ENCODE measurements at places on chromosomes 4 and X.

DNA sequence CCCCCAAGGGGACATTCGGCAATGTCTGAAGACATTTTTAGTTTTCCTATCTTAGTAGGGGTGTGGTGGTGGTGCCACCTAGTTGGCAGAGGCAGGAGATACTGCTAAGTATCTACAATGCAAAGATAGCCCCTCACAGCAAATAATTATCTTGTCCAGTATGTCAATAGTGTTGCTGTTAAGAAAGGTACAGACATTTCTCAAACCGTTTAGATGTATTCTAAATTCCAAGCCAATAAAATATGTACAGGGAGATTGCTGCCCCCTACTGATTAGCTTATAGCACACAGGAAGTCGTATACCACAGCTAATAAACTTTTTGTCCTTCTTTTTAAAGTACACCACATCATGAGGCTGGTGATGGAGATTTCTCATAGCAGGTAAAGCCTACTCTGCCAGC lies 260.5 kb downstream of the TMA16 start:
- no peak for DNase-seq

DNA sequence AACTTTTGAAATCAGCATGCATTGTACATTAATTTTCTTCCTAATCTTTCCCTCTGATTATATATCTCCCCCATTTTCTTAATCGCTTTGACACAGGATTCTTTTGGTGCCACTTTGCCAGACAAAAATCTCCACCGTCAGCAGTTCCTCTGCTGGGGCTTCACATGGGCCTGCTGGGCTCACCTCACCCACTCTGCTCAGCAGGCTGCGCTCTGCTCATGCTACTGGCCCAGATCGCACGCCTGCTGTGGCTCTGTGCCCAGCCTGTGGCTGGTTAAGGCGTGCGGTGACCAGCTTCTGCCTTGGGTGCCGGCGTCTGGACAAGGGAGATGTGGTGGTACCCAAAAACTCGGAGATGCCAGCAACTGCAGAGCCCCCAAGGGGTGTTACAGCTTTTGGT lies 31.1 kb downstream of the UCHL1 start:
- DNase-seq: no peak

- DNase-seq: no peak
Measured at GRCh38 chr4:158238575-158238974, 28.3 kb downstream of the TMEM144 start.

- no peak for DNase-seq
Measured at GRCh38 chr4:85573270-85573669, 98.3 kb downstream of the ARHGAP24 start.

- DNase-seq: no peak
Measured at GRCh38 chrX:95346856-95347255, 1337.8 kb upstream of the DIAPH2 start.

DNA sequence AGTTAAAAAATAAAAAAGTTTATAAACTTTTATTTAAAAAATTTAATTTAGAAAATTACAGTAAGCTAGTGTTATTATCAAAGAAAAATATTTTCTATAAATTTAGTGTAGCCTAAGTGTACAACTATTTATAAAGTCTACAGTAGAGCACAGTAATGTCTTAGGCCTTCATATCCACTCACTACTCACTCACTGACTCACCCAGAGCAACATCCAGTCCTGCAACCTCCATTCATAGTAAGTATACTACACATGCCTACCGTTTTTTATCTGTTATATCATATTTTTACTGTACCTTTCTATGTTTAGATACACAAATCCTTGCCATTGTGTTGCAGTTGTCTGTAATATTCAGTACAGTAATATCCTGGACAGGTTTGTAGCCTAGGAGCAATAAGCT lies 129.0 kb upstream of the FAM47B start:
- DNase-seq: no peak

GRCh38 chrX:54358424-54359211 lies 772 bp upstream of the WNK3 start:
- DNase-seq: peak; percentile 77

- no peak for DNase-seq
Measured at GRCh38 chr4:108360754-108361445, 192.2 kb upstream of the LEF1 start.

GRCh38 chr4:185870366-185870765 lies 58.4 kb upstream of the SORBS2 start:
- no peak for DNase-seq

GRCh38 chr4:54090804-54091623 lies 8.9 kb upstream of the GSX2 start:
- DNase-seq: no peak

GRCh38 chr4:16082041-16082425 lies 1.8 kb downstream of the PROM1 start:
- no peak for DNase-seq

DNA sequence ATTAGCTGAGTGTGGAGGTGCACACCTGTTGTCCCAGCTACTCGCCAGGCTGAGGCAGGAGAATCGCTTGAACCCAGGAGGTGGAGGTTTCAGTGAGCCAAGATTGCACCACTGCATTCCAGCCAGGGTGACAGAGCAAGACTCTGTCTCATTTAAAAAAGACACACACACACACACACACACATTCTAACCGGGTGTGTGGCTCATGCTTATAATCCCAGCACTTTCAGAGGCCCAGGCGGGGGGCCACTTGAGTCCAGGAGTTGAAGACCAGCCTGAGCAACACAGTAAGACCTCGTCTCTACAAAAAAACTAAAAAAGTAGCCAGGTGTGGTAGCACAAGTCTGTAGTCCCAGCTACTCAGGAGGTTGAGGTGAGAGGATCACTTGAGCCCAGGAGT lies 152.3 kb downstream of the LRBA start:
- no peak for DNase-seq

- DNase-seq: no peak
Measured at GRCh38 chr4:112563431-112564200, 47.6 kb upstream of the NEUROG2 start.

GRCh38 chrX:149467920-149468319 lies 37.2 kb downstream of the IDS start:
- no peak for DNase-seq

DNA sequence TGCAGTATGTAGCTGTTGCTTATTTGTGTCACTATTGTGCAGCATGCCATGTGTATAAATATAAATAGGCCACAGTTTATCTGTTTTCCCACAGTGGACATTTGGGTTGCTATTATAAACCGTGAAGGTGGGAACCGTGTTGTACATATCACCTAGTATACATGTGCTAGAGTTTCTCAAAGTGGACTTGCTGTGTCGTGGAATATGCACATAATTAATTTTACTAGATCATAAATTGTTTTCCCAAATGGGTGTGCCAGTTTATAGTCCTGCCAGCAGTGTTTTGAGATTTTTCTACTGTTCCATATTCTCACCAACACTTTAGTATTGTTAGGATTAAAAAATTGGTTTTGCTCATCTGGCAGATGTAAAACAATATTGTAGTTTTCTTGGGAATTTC lies 38.5 kb downstream of the PRIMPOL start:
- DNase-seq: no peak

DNA sequence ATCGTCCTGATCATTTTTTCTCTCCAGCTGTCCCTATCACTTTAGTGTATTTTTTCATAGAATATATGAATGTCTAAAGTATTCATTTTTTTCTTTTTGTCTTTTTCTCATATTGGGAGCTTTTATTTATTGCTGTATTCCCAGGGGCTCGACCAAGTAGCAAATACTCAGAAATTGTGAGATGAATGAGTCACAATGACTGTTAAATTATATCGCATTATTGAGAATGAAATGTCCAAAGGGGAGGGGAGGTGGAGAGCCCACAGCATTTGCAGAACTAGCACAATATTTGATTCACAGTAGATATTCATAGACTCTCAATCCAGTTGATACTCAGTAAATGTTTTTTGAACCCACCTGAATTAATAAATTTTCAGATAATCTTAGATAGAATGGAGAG lies 543.6 kb upstream of the FAM241A start:
- DNase-seq: no peak

DNA sequence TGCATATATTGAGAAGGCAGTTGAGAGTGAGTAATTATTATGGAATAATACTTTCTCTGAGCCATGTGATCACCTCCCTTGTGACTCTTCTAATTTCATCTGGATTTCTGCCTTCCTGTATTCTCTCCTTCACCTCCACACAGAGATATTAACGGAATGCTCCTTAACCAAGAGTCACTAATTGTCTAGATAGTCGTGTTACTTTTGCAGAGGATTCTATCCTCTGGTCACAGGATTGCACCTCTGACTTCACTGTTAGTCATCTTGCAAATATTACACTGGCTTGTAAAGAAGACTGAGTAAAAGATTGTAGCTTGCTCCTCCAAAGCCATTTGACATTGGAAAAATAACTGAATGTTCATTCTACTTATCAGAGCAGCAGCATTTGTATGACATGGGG lies 160.9 kb downstream of the SH2D1A start:
- no peak for DNase-seq

GRCh38 chr4:101865501-101866062 lies 75.1 kb downstream of the BANK1 start:
- no peak for DNase-seq

DNA sequence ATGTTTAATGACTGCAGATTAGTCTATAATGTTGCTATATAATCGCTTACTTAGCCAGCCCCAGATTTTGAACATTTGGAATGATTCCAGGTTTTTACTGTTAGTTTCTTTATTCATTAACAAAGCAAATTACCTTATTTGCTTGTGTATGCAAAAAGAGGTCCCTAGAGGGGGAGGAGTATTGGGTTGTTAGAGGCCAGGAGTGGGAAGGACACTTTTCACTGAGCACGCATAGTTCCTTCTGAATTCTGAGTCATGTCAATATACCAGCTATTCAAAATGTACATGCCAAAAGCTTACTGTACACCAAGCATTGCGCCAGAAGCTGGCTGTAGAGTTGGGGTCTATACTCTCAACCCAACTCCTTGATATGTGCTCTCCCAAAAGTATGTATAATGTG lies 5.1 kb upstream of the DGAT2L6 start:
- no peak for DNase-seq

DNA sequence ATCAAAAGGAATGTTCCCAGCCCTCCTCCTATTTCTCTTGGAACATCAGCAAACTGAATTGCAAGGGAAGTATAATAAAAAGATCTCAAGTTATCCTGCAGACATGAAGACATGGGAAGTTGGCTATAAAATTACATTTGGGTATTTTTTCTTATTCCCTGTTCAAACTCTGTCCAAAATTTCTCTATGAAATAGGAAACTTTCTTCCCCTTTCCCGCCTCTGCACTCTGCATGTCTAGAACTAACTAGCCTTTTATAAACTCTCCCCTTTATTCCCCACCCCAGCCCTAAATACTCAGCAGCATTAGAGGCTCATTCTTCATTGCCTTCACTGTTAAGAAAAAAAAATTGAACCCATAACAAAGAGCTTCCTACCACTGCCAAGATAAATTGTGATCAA lies 126.7 kb upstream of the EDNRA start:
- DNase-seq: no peak

- DNase-seq: no peak
Measured at GRCh38 chr4:8394806-8395205, 45.7 kb downstream of the ACOX3 start.

DNA sequence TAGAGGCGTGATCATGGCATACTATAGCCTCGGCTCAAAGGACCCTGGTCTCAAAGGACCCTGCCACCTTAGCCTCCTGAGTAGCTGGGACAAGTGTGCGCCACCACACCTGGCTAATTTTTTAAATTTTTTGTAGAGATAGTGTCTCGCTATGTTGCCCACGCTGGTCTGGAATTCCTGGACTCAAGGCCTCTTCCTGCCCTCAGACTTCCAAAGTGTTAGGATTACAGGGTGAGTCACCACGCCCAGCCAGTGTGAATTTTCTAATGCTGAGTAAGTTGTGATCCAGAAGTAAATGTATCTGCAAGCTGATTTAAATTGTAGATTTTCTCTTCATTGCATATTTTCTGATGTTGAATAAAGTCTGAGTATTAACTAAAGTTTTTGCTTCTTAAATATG lies 2.6 kb upstream of the ZNF674 start:
- DNase-seq: no peak

DNA sequence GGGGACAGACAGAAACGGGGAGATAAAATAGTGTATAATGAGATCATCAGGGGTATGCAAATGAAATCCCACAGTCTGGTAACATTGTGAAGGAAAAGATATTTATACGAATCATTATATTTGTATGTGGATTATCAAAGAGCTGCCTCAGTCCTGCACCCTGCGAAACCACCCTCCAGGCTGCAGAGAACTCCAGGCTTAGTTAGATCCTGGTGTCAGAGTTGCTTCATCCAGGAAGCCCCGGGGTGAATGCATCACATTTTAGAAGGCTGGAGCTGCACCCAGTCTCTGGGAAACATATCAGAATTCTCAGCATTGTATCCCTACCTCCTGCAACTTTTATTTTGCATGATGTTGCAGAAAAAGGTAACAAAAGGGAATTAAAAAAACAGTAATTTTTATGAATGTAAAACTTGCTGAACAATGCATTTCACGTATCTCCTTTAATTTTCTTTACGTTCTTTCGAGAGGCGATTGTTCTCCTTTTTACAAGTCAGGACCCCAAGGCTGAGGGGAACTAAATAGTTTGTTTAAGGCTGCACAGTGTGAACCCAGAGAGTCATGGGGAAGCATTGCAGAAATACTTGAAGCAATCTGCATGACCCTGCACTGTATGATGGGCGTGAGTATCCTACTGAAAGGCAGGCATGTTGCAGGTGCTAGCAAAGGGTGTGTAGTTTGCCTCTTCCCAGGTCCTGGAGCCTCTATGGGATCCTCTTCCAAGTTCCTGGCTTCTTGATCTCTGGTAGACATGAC lies 299.5 kb upstream of the CLNK start:
- DNase-seq: no peak

GRCh38 chr4:7196736-7197135 lies 4.4 kb downstream of the SORCS2 start:
- peak; percentile 13 for DNase-seq

DNA sequence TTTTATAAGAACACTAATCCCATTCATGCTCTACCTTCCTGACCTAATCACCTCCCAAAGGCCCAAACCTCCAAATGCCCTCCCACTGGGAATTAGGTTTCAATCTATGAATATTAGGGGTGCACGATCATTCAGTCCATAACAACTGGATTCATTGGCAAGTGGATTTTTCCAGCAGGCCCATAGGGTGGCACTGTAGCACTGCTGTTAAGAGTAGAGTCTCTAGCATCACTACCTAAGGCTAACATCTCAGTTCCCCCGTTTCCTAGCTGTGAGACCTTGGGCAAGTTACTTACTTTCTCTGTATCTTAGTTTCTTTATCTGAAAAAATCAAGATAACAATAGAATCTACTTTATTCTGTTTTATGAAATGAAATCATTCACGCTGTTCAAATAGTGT lies 315.8 kb downstream of the STIM2 start:
- DNase-seq: no peak

GRCh38 chr4:143243041-143243440 lies 58.3 kb downstream of the USP38 start:
- no peak for DNase-seq

GRCh38 chr4:102501447-102501696 lies 213 bp downstream of the NFKB1 start:
- DNase-seq: no peak

GRCh38 chr4:157576671-157577217 lies 356.2 kb downstream of the GRIA2 start:
- DNase-seq: no peak

DNA sequence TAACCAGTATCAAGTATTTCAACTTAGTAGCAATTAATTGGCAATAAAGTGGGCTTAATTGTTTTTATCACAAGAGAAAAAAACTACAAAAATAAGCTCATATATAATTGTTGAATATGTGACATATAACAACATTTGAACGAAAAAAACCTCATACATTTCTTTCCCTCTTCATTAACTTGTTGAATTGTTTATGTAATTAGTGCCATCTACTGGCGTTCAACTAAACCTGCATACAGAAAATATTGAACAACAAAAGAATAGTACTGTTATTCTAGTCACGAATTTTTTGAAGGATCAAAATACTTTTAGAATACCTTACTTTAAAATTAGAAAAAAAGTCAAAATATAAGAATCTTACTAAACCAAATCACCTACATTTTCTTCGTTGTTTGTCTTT lies 586.5 kb upstream of the FTHL17 start:
- DNase-seq: no peak

Measured in type B pancreatic cell (in vitro differentiated cells).